Tongue (tissue), 3 donors: ENCODE measurements at places on chromosomes 1 and 21. TPM values are rescaled to one million over a fixed set of nuclear protein-coding genes. Genes with fewer than 3 reads are reported as not detected.

The JUN gene
- 227 TPM for total RNA-seq

The INKA2 gene
- 17.7 TPM for total RNA-seq

The NFASC gene
- total RNA-seq: 4.4 TPM

The TNFRSF9 gene
- not detected for total RNA-seq

The DCLRE1B gene
- 5.9 TPM for total RNA-seq

The AXDND1 gene
- 0.31 TPM for total RNA-seq

The KCNH1 gene
- 2.5 TPM for total RNA-seq

The ASTN1 gene
- total RNA-seq: 5.0 TPM

The HSD3B1 gene
- total RNA-seq: not detected

The HUNK gene
- 2.5 TPM for total RNA-seq

The MINDY1 gene
- 15.4 TPM for total RNA-seq

The NMNAT2 gene
- total RNA-seq: 0.72 TPM

The VHLL gene
- total RNA-seq: not detected

The ABCA4 gene
- total RNA-seq: 2.2 TPM

The IVL gene
- 7.7 TPM for total RNA-seq

The ELF3 gene
- total RNA-seq: 122 TPM

The SPRR2G gene
- not detected for total RNA-seq

The SLC5A9 gene
- total RNA-seq: not detected

The ICOSLG gene
- 3.1 TPM for total RNA-seq

The DCST2 gene
- total RNA-seq: 0.41 TPM

The SPATA46 gene
- not detected for total RNA-seq

The FCRL1 gene
- total RNA-seq: 1.2 TPM

The RNF223 gene
- total RNA-seq: 0.62 TPM

The HDAC1 gene
- total RNA-seq: 58.3 TPM

The PROX1 gene
- 15.6 TPM for total RNA-seq

The WNT3A gene
- total RNA-seq: 1.6 TPM

The MR1 gene
- total RNA-seq: 8.4 TPM

The HES5 gene
- 2.8 TPM for total RNA-seq
